Germinal center (tissue), 1 donor: ENCODE measurements at places on chromosomes 16 and 17.
A peak's percentile ranks its signal among the peaks of the same experiment; 100 is the strongest.

DNA sequence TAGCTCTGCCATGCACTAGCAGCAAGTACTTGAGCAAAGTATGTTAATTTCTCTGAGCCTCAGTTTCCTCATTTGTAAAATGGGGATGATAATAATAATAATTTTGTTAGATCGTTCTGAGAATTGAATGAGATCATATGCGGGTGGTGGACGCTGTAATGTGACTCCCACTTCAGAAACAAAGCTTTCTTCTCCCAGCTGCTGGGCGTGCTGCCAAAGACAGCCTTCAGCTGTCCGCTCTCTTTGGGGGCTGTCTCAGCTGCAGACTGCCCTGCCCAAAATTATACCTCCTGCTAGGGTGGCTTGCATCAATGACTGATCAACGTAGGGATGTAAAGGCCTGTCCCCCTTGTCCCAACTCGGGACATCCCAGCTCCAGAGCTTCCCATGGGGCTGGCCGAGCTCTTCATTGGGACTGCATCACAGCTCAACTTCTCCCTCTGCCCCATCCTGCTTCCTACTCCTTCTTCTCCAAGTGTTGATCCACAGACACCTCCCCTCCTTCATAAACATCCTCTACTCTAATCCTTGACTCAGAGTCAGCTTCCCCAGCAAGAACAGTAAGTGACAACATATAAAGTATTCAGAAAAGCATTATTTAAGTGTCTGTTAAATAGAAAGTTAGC is 30.7 kb upstream of the CDH5 start:
- DNase-seq = no peak

DNA sequence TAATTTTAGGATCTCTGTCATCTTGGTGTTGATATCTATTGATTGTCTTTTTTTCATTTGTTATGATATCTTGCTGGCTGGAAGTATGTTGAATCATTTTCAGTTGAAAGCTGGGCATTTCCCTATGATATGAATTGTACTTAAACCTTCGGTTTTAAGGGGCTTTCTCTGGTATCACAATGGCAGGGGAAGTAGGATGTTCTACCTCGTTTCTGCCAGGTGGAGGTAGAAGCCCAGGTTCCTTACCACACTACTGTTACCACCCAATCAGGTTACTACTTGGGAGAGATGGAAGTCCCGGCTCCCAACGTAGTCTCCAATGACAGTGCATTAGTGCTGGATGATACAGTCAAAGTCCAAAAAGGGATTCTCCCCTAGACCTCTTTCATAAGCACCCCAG is 281.7 kb upstream of the TBX2 start:
- DNase-seq = no peak

DNA sequence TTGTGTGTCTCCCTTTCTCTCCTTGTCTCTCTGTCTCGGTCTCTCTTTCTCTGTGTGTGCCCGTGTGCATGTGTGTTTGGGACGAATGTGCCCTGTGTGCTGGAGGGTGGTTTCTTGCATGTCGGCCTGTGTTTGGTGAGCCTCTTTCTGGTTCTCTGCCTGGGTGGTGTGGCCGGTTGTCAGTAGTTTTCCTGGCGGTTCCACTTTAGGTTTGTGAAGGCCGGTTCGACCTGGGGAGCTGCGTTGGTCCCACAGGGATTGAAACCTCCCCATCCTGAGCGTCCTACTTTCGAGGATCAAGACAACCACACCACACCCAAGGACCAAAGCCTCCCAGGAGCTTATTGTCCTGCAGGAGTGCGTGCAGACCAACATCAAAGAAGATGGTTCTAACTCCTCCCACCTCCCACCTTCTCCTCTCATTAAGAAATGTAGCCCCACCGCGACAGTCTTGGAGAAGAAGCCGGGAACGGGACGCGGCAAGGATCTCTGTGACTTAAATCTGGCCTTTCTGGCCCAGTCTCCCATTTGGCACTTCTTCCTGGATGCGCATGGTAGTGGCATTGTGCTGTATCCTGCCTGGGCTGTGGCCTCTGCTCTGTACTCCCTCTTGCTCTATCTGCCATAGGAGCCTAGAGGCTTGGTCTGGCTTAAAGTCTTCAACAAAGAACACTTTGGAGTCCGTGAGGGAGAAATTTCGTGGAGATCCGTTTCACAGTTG is 1685.0 kb downstream of the TP53TG3F start:
- no peak for DNase-seq

- no peak for DNase-seq
Measured at GRCh38 chr17:45119964-45120363, 12.4 kb downstream of the PLCD3 start.

GRCh38 chr17:8724451-8724850 is 20.2 kb downstream of the CCDC42 start:
- no peak for DNase-seq

DNA sequence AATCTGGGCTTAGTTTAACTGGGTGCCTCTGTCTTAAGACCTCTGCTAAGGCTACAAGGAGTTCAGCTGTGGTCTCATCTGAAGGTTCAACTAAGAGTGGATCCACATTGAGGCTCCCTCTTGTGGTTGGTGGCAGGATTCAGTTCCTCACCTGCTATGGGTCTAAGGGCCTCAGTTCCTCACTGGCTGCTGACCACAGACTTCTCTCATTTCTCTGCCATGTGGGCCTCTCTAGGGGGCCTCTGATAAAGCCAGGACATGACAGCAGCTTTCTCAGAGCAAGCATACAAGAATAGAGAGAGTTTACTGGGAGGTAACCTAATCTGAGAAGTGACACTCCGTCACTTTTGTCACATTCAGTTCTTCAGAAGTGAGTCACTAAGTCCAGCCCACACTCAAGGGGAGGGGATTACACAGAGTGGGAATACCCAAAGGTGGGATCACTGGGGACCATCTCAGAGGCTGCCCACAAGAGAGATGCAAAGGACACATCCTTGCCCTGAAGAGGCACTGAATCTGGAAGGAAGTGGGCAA is 19.2 kb upstream of the ABAT start:
- DNase-seq = peak; percentile 24

GRCh38 chr17:74864866-74865395 is 5.2 kb upstream of the GRIN2C start:
- DNase-seq = peak; percentile 76

- no peak for DNase-seq
Measured at GRCh38 chr17:31824766-31825360, 34.2 kb downstream of the COPRS start.

GRCh38 chr16:76162046-76162445 is 115.2 kb upstream of the CNTNAP4 start:
- DNase-seq = no peak

DNA sequence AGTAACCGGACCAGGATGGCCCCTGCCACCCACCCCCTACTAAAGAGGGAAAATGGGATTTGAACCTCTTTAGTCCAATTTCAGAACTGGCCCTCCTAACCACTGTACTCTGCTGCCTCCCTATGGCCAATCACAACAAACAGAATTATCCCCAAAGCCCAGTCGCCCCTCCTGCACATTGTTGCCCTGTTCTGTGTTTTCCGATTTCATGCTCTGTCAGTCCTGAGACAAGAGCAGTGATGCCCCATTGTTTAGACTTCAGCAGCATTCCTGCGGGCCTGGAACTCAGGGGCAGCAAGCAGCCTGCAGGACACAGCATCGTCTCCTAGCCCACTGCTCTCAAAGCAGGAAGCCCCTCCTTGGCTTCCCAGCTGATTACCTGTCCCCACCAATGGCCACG is 20.5 kb upstream of the KLHL11 start:
- DNase-seq = no peak

DNA sequence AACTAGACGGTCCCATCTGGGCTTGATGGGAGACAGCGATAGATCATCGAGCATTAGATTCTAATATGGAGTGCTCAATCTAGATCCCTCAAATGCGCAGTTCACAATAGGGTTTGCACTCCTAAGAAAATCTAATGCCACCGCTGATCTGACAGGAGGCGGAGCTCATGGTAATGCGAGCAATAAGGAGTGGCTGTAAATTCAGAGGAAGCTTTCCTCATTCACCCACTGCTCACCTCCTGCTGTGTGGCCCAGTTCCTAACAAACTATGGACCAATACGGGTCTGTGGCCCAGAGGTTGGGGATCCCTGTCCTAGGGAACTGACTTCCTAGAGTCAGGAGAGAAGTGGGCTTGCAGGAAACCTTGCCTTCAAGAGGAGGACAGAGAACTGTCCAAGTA is 25.2 kb upstream of the AMZ2 start:
- no peak for DNase-seq

- DNase-seq = no peak
Measured at GRCh38 chr17:33697557-33697956, 404.5 kb upstream of the ASIC2 start.

DNA sequence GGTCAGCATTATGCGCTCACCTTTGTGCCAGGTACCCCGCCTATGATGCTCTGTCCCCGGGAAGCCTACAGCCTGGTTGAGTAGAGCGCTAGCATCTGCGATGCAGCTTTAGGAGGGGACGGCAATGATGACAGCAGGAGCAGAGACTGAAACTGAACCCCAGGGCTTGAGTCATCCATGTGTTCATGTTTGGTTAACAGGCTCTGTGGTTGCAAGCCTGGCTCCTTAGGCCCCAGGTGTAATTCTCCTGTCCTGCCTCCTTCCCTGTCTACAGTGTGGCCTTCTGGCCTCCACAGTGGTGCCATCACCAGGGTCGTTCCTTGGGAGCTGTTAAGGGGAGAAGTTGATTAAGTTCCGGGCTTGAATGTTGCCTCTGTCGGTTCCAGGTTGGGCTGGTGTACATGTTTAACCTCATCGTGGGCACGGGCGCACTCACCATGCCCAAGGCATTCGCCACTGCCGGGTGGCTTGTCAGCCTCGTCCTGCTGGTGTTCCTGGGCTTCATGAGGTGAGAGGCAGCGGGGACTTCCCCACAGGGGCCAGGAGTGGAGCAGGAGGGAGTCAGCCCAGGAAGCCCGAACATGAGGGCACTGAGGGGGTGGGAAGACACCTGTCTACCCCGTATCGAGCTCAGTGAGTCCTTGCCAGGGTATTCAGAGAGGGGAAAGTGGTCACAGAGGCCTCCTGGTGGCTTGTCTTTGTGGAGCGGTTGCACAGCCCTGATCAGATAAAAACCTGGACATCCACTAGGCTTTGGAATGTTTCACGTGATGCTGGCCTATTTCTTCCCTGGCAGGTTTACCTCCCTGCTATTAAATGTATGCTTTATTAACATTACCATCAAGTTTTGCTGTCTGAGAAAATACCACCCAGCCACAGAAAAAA is 9.2 kb upstream of the NAT9 start:
- no peak for DNase-seq

- DNase-seq = peak; percentile 100
Measured at GRCh38 chr16:637081-638018, 1.2 kb upstream of the METTL26 start.

DNA sequence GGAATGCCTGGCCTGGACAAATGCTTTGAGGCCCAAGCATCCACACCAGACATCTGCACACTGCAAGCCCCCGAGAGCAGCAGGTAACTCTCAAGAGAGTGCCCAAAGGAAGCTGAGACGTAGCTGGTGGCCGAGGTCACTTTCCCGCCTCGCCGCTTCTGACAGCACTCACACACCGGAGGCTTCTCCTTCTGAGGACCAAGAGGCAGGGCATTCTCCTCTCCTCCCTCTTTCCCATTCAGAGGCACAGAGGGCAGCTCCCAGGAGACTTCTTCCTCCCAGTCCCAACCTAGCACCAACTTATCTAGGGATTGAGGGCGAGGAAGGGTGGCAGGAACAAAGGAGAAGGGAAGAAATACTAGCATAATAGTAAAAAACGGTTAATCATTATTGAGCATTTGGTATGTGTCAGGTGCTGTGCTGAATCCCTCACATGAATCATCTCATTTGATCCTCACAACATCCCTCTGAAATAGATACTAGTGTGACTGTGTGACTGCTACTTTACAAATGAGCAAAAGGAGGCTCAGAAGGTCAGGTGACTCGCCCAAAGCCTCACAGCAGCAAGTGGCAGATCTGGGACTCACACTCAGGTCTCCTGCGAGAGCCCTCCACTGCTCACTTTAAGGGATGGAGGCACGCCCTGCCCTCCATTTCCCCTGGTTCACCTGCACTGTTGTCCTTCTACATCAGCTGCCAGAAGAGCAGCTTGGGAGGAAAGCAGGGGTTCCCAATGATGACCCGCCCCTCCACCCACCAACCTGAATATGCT is 41.8 kb downstream of the MYO18A start:
- DNase-seq = peak; percentile 33

DNA sequence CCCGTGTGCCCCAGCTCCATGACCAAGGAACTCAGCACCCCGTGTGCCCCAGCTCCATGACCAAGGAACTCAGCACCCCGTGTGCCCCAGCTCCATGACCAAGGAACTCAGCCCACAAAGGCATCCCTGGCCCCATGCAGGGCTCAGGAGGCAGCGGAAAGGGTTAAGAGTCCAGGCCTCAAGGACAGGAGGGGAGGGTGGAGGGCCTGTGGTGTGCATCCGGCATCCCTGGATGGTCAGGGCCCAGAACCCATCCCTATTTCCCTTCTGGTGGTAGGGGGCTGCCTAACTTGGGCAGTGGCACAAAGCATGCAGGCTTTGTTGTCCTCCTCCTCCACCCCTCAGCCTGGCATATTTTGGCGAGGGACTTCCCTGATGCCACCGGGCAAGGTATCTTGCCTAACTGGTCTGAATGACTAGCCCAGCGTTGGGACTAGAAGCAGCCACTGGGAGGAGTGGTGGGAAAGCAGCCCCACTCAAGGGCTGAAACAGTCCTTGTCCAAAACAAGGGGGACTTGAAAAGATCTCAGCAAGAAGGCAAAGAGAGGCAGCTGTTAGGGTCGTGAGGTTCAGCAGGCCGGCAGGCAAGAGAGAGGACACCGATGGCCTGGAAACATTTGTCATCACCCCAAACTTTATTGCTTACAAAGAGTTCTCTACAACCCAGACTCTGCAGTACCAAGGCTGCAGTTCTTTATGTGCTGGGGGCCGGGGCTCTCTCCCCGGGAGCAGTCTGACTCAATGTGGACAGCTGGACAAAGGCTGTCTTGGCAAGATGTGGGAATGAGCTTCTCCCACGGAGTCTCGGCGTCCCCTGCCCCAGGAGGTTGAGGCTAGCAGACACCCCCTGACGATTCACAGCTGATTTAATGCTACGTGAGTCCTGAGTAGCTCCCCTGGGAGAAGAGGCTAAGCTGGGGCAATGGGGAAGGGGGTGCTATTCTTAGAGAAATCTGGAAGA is 902 bp upstream of the SPATA32 start:
- DNase-seq = no peak

DNA sequence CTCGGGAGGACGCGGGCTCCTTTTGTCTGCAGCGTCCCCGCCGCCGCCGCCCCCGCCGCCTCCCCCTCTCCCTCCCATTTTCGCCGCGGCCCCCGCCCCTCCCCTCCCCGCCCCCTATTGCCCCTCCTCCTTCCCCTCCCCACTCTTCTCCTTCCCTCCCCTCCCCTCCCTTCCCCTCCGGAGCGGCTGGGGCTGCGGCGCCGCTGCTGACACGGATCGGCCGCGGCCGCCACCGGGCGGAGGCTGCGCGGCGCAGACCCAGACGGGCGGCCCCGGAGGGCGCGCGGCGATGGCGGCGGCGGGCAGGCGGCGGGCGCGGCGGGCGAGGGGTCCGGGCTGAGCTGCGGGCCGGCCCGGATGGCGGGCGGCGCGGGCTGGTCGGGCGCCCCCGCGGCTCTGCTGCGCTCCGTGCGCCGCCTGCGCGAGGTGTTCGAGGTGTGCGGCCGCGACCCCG is at the start of gene RAB11FIP4:
Gene RAB11FIP4, plus strand, starts transcription at position 180 of the 454 bp plus-strand sequence. Its CDS starts 178 bp downstream, at position 358.
- peak; percentile 39 for DNase-seq

- no peak for DNase-seq
Measured at GRCh38 chr16:74321356-74321755, 24.7 kb downstream of the PSMD7 start.
